ENCODE measurements at places on chromosomes 6 and 20.

DNA sequence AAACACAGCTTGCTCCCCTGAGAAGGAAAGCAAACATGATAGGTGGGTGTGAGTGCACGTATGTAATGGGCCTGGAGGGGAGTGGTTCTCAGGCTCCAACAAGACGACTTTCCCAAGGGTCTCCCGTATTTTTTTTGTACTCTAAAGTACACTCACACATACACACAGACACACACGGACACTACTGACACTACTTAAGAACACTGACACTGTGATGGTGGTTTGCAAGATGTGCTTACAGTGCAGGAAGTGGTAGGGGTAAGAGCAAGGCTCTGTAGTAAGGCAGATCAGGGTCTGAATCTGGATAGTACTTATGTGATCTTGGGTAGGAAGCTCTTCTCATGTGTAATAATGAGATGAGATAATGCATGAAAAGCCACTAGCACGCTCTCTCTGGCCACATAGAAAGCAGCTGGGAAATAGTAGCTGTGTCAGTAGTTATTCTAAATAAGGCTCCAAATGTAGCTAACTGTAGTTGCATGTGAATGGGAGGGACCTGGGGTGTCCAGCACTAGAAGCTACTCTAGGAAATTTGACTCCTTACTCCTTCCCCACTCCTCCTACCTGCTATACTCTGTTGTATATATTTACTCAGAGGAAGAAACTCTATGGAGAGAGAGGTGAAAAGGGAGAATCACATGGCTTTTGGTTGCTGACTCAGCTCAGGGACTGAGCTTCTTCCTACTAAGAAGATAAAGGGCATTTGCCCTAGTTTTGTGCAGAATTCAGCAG, 8.4 kb upstream of the ZBTB24 start:
- H3K36me3 ChIP-seq: no peaks in the 10 kb centered on the region
- DNase-seq: peak; percentile 34
- H3K4me1 ChIP-seq: peaks cover 42% of the 10 kb centered on the region
- no peaks in the 10 kb centered on the region for H3K27me3 ChIP-seq

GRCh38 chr20:56840716-56841261, 211.7 kb downstream of the TFAP2C start:
- no peak overlapping the region for H3K4me3 ChIP-seq
- H3K4me1 ChIP-seq: no peaks in the 10 kb centered on the region
- H3K36me3 ChIP-seq: no peaks in the 10 kb centered on the region
- DNase-seq: no peak
- H3K27me3 ChIP-seq: peaks cover 9% of the 10 kb centered on the region
- no peak overlapping the region for H3K27ac ChIP-seq

- H3K27ac ChIP-seq: no peak overlapping the region
- H3K36me3 ChIP-seq: no peaks in the 10 kb centered on the region
- no peak overlapping the region for H3K4me3 ChIP-seq
- H3K27me3 ChIP-seq: peaks cover 10% of the 10 kb centered on the region
Observed at GRCh38 chr6:96792561-96793190, 44.6 kb downstream of the GPR63 start.

- H3K4me1 ChIP-seq: no peaks in the 10 kb centered on the region
- no peak overlapping the region for H3K4me3 ChIP-seq
- no peaks in the 10 kb centered on the region for H3K36me3 ChIP-seq
Observed at GRCh38 chr6:82779041-82779440, 286.6 kb downstream of the UBE3D start.
